Endothelial cell of umbilical vein (primary cell): ENCODE measurements at places on chromosomes 12 and 14. TPM values are rescaled to one million over a fixed set of nuclear protein-coding genes. Genes with fewer than 3 reads are reported as not detected.

DNA sequence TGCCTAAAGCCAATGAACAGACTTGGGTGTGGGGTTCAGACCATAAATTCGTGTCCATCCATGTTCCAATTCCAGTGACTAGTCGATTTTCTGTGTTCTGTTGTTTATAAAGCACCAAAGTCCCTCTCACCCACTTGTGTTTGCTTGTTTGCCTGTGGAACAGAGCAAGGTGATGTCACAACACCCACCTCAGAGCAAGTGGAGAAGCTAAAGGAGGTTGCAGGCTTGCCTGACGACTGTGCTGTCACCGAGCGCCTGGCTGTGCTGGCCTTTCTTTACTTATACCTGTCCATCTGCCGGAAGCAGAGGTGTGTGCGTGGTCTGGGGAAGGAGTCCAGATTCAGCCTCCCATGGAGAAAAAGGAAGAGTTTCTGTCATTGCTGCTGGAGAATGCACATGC, 6.0 kb downstream of the MVK start:
- DNase-seq, result no peak

GRCh38 chr14:64561631-64562030, 11.9 kb downstream of the PPP1R36 start:
- peak; percentile 28 for DNase-seq

- no peak for DNase-seq
These were observed 6.8 kb downstream of the FAM216A start for GRCh38 chr12:110475426-110475825.

The CREBL2 gene
- polyA plus RNA-seq, result 8.3 and 10.5 TPM in 2 replicates
